Inflammatory macrophage treated with lipopolysaccharide for 1 hour (primary cell): ENCODE measurements at places on chromosomes 7 and 10.

GRCh38 chr10:89515031-89515841, 20.2 kb downstream of the SLC16A12 start:
- no peak for DNase-seq

- DNase-seq = no peak
Measured at GRCh38 chr10:22624287-22624738, 90.1 kb downstream of the PIP4K2A start.

- DNase-seq = no peak
Measured at GRCh38 chr10:97456034-97456685, 10.2 kb downstream of the ZDHHC16 start.

DNA sequence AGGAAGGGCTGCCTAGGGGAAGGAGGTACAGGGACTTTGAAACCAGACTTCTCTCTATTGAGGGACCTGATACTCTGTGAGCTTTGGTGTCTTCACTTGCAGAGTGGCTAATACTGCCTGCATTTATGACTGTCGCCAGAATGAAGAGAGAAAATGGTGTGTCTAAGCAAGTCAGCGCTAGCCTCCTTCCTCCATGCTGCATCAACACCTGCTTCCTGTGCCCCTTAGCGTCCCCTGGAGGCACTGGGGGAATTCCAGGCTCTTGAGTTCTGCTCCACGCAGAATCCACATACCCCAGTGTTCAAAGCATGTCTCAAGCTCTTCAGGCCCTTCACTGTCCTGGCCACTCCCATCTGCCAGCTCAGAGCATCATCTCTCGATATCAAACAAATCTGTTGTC, 140.5 kb downstream of the PKD1L1 start:
- DNase-seq = no peak

DNA sequence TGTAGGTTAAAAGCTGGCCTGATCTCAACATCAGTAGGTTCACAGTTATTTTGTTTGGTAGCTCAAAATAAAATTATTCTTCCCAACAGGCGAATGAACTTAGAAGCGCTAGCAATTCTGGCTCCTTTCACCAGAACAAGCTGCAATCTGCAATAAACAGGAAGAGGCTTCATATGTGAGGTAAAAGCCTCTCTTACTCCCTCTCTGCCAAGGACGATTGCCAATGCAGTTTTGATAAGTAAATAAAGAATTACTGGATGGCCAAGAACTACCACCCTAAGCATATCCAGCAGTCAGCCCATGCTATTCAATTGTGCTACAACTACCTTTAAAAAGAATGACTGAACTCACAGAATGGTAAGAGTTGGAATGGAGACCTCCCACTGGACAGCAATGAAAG, 150.0 kb upstream of the LAMB4 start:
- DNase-seq = no peak

DNA sequence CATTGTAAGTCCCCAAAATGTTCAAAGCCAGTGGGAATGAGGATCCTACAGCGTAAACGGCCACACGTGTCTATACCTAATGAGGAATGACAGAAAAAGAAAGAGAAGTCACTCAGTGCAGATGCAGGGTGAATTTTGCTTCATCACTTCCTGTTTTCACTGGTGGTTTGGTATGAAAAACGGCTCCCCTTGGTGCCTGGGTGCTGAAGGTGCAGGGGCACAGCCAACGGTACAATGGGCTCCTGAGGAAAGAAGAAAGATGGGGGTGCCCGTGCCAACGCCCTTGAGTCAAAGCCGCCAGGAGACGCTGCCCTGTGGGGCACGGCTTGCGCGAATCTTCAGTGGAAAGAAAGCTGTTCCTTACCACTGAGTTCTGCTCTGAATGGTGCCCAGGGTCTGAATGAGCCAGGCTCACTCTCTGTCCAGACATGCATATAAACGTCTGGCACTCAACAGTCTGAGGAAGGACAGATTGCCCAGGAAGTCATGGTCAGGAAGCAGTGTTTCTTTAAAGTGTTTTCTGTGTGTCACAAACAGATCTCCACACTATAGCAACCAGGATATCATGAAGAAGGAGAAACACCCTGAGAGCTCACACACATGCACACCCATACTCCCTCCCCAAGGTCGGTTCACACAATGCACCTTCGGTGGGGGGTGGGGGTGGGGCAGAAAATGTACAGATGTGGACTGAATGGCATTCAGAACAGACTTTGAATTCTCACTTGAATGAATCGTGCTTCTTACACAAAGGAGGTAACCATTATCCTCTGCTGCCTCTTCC, 105.8 kb downstream of the ELMO1 start:
- DNase-seq = peak; percentile 76

DNA sequence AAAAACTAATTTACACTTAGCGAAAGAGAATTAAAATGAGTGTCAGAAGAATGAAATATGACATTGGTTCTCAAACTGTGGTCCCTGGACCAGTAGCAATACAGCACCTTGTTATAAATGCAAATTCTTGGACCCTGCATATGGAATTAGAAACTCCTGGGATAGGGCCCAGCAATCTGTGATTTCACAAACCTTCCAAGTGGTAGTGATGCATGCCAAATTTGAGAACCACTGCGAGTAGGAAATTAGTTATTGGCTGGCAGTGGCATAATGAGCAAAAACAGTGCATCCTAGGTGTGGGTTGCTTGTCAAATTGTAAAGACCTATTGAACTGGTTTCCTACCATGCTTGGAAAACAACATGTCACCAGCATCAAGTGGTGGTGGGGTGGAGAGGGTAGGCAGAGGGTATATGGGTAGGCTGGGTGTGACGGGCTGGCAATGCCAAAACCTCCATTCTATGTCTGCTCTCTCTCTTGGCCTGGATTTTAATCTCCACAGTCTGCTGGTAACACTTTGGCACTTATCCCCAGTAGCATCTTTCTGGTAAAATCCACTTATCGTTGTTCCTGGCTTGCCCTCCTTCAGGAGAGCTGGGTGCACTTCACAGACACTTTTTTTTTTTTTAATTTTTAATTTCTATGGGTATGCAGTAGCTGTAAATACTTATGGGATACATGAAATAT, 50.0 kb downstream of the ZNF22 start:
- no peak for DNase-seq

DNA sequence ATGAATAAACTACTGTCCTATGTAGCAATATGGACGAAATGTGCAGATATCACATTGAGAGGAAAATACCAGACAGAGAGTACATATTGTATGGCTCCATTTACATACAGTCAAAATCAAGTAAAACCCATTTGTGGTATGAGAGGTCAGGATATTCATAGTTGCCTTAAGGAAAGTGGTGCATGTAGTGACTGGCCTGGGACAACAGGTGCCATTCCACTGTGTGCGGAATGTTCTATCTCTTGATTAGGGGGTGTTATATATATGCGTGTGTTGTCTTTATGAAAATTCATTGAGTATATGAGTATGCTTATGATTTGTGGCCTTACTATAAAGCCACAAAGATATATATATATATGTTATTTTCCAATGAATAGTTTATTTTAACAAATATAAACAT, 964.0 kb downstream of the SORCS3 start:
- no peak for DNase-seq

DNA sequence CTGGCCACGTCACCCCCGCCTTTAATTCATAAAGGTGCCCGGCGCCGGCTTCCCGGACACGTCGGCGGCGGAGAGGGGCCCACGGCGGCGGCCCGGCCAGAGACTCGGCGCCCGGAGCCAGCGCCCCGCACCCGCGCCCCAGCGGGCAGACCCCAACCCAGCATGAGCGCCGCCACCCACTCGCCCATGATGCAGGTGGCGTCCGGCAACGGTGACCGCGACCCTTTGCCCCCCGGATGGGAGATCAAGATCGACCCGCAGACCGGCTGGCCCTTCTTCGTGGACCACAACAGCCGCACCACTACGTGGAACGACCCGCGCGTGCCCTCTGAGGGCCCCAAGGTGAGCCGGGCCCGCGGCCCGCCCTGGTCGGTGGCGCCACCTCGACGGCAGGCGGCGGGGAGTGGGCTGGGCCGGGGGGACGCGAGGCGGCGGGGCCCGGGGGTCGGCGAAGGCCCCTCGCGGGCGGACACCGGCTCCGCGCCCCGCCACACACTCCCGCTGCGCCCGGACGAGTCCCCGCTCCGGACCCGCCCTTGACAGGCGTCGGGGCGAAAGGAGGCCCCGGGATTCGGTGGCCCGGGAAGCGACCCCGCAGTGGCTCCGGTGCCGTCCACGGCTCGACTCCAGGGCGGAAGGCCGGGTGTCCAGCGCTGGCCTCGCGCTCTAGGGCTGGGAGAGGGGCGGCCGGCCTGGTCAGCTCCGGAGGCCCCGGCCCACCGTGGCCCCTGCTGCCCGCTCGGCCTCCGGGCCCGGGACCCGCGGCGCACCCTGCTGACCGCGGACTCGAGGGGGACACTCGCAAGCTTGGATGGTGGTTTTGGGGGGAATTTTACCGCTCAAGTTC, 557 bp downstream of the BAG3 start:
- no peak for DNase-seq
